Uterus (tissue), 4 donors: ENCODE measurements at places on chromosomes 2 and 18. TPM values are rescaled to one million over a fixed set of nuclear protein-coding genes. Genes with fewer than 3 reads are reported as not detected.

DNA sequence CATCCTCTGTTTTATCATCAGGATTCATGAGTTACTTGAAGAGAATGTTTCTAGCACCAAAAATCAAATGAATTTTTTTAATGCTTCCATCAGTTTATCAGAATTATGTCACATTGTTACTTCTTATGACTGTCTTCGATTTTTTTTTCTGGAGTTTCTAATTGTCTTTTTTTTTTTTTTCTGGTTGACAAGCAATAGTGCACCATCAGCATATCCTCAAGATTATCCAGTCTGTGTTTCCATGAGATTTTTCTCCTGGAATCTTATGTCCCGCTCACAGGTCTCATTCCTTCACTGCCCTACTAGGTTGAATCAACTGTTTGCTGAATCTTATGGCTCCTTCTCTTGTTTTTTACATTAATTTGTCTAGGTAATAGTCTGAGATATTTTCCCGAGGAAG lies 16.0 kb downstream of the R3HDM1 start:
- H3K4me3 ChIP-seq, result no peak overlapping the region
- DNase-seq, result no peak
- H3K27ac ChIP-seq, result no peak overlapping the region

- no peaks in the 10 kb centered on the region for H3K36me3 ChIP-seq
- no peak overlapping the region for H3K4me3 ChIP-seq
- H3K27me3 ChIP-seq, result no peaks in the 10 kb centered on the region
- no peak for DNase-seq
- H3K4me1 ChIP-seq, result no peaks in the 10 kb centered on the region
These were observed 111.9 kb upstream of the MAPRE2 start for GRCh38 chr18:34929336-34929780.

DNA sequence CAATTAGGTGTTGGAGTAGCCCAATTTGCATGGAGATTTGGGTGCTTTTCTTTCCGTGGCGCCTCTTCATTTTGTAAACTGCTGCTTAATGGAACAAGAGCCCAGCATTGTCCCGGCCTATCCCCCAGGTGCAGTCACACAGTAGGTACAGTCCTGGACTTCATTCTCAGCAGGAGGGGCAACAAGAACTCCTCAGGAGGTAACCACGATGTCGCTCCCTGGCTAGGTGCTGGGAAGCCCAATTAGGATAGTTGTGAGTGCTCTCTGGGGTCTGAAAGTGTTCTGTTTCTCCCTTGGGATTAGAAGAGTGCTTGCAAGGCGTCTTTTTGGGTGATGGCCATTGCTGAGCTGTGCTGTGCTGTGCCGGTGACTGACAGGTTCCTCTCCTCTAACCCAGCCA lies 53.8 kb downstream of the CABLES1 start:
- no peak for DNase-seq
- H3K36me3 ChIP-seq, result no peaks in the 10 kb centered on the region
- no peaks in the 10 kb centered on the region for H3K4me1 ChIP-seq

- H3K27ac ChIP-seq, result no peak overlapping the region
- H3K4me1 ChIP-seq, result no peaks in the 10 kb centered on the region
- no peaks in the 10 kb centered on the region for H3K27me3 ChIP-seq
- H3K36me3 ChIP-seq, result no peaks in the 10 kb centered on the region
- H3K4me3 ChIP-seq, result no peak overlapping the region
These were observed 275.6 kb upstream of the ZSWIM2 start for GRCh38 chr2:187124529-187124928.

GRCh38 chr2:222358876-222359275 lies 60.1 kb upstream of the PAX3 start:
- H3K4me1 ChIP-seq, result no peaks in the 10 kb centered on the region
- DNase-seq, result no peak
- no peaks in the 10 kb centered on the region for H3K27me3 ChIP-seq
- H3K27ac ChIP-seq, result no peak overlapping the region
- H3K36me3 ChIP-seq, result no peaks in the 10 kb centered on the region
- H3K4me3 ChIP-seq, result no peak overlapping the region

- no peak overlapping the region for H3K4me3 ChIP-seq
- no peak overlapping the region for H3K27ac ChIP-seq
- H3K36me3 ChIP-seq, result no peaks in the 10 kb centered on the region
- no peaks in the 10 kb centered on the region for H3K27me3 ChIP-seq
- no peak for DNase-seq
These were observed 60.2 kb upstream of the SPP2 start for GRCh38 chr2:233990261-233990798.

The DPYSL5 gene
- 1.8 TPM for total RNA-seq

The DOK1 gene
- 14.5 TPM for total RNA-seq

The IGFBP2 gene
- 78.2 TPM for total RNA-seq
